ENCODE measurements at places on chromosomes 5 and 9. TPM values are rescaled to one million over a fixed set of nuclear protein-coding genes. Genes with fewer than 3 reads are reported as not detected.

Gene SLC36A3
- total RNA-seq: not detected

Gene ANKRD18B
- total RNA-seq: 6.4 TPM

Gene TXNDC8
- not detected for total RNA-seq

Gene FAXDC2
- total RNA-seq: 4.6 TPM

Gene ANP32B
- 13.1 TPM for total RNA-seq

Gene IFNA21
- not detected for total RNA-seq

Gene PCDHA5
- 1.4 TPM for total RNA-seq

Gene ZNF474
- total RNA-seq: not detected

Gene ARID3C
- total RNA-seq: 0.49 TPM

Gene ANGPTL2
- total RNA-seq: 7.1 TPM

Gene C5orf63
- 6.8 TPM for total RNA-seq

Gene SLC34A3
- not detected for total RNA-seq

Gene SGTB
- total RNA-seq: 12.5 TPM

Gene PRDM9
- total RNA-seq: not detected

Gene SCAMP1
- total RNA-seq: 53.0 TPM
